Endothelial cell (in vitro differentiated cells): ENCODE measurements at places on chromosomes 2 and 18.
A peak's percentile ranks its signal among the peaks of the same experiment; 100 is the strongest.

DNA sequence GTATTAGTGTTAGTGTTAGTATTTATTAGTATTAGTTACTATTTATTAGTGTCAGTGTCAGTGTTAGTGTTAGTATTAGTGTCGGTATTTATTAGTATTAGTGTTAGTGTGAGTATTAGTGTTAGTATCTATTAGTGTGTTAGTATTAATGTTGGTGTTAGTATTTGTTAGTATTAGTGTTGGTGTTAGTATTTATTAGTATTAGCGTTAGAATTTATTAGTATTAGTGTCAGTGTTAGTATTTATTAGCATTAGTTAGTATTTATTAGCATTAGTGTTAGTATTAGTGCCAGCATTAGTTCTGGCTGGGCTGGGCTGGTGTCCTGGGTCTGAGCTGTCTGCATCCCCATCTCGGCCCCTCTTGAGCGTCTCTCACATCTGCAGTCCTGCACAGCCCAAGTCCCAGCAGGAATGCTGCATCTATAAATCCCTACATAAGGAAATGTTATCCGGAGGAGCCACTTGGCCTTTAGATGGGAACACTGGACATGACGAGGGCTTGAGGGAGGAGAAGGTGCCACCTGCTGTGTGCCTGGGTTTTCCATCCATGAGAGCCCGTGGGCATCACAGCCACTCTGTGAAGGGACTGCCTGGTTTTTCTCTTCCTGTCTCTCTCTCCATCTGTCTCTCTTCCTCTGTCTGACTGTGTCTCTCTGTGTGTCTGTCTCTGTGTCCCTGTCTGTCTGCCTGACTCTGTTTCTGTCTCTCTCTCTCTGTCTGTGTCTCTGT lies 33.6 kb downstream of the TWIST2 start:
- no peak for DNase-seq

- no peak for DNase-seq
Measured at GRCh38 chr18:39611381-39612100, 2045.9 kb upstream of the CELF4 start.

- DNase-seq, result no peak
Measured at GRCh38 chr18:71899707-71900472, 644.3 kb downstream of the CBLN2 start.

- no peak for DNase-seq
Measured at GRCh38 chr18:48820483-48821250, 130.1 kb downstream of the SMAD7 start.

GRCh38 chr2:11342551-11343367 lies 1.7 kb downstream of the ROCK2 start:
- DNase-seq, result no peak

GRCh38 chr18:28110924-28111323 lies 66.0 kb downstream of the CDH2 start:
- DNase-seq, result no peak

DNA sequence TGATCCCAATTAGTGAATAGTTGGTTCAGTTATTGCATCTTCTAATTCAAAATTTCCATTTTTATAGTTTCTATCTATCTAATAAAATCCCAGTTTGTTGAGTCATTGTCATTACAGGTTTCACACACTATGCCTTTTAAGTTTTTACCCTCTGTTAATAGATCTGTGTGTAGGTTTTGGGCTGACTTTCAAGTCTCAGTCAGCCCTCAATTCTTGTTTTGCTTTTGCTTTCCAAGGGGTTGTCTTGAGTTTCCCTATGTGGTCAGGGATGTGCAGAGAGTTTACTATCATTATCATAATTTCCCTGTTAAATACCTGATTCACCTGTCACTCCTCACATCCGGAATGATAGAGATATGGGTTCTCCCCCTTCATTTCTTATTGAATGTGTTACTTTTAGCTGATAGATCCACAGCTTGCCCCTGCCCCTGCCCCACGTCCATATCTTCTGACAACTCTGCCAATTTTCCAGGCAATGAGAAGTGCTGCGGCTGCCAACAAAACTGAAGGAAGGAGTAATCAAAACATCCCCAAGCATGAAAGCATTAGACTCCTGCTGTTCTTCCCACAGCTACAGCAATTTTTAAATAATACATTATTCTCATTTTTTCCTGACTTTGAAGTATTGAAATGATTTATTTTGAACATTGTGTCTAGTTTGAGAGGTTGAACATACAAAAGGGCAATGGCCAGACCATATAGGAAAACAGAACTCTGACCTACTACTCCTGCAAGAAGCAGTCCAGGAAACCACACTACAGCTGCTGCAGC lies 1064.8 kb downstream of the SUCLG1 start:
- no peak for DNase-seq

DNA sequence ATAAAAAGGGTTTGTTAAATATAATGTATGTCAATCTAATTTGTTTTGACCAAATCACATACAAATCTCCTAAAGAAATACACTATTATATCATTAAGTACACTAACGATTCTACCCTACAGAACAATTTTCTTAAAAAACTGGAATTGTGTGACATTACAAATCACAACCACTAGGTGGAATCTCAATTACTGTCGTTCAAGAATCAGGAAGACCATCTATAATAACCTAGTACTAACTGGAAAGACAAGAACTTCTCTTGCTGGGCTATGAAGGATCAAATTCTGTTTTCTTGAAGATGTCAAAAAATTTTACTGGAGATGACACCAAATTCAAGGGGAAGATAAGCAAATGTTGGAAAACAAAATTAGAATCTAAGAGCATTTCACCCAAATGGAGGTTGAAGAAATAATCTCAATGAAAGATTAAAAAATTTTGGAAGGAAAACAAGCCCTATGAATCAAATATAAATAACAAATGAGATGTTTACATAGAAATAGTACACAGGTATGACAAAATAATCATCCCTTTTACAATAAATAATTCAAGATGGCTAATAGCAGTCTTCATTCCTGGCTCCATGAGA lies 110.9 kb downstream of the STK39 start:
- no peak for DNase-seq

DNA sequence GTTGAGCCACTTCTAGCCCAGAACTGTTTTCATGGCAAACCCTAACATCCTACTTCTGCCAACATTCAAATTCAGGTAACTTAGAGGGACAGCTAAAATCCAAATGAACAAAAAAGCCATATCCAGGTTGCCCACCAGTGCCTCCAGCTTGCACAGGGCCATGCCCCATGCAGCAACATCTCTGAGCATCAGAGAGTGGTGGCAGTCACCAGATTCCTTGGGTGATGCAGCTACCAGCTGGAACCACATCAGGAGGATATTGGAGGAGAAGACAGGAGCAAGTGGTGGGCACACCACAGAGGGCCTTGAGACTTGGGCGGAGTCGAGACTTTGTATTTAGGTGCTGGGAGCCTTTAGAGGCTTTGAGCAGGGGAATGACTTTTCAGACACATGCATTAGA lies 50.5 kb downstream of the SDC1 start:
- no peak for DNase-seq

GRCh38 chr2:98205889-98206288 lies 118.9 kb downstream of the VWA3B start:
- no peak for DNase-seq

GRCh38 chr18:77100751-77101355 lies 31.7 kb downstream of the MBP start:
- DNase-seq, result no peak

DNA sequence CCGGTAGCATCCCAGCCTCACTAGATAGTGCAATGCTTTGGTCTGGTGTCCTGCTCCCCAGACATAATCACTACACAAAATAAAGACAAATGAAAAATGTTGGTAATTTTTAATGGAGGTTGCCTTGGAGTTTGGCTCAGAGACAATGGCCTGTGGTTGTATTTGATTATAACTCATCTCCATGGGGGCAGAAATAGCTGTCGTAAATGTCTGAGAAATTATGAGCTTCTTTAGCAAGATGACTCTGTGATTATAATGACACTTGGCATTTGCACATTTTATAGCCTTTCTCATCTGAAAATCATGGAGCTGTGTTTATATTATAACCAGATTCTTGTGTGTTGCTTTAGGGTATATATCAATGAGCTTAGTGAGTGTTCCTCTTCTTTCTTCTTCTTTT lies 1779.7 kb upstream of the CELF4 start:
- no peak for DNase-seq

DNA sequence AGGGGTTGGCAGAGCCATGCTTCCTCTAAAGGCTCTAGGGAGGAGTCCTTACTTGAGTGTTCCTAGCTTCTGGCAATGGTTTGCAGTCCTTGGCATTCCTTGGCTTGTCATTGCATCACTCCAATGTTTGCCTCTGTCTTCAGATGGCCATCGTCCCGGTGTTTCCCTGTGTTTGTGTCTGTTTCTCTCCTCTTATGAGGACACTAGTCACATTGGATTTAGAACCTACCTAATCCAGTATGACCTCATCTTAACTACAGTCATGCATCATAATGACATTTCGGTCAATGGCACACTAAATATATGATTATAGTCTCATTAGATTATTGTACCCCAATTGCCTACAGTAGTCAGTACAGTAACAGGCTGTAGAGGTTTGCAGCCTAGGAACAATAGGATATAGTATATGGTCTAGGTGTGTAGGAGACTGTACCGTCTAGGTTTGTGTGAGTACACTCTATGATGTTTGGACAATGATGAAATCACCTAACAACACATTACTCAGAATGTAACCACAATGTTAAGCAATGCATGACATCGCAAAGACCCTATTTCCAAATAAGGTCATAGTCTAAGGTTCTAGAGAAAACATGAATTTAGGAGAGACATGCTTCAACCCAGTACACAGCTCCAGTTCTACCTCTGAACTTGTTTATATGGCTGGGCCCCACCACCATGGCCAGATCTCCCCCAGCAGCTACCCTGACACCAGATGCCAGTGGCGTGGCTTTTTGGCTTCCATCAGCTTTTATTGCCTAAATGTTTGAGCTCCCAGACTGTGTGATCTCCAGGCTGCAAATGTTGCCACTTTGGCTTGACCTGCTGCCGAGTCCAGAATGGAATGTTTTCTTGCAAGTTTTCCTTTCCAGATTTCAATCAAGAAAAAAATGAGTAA lies 22.1 kb downstream of the SRD5A2 start:
- no peak for DNase-seq

DNA sequence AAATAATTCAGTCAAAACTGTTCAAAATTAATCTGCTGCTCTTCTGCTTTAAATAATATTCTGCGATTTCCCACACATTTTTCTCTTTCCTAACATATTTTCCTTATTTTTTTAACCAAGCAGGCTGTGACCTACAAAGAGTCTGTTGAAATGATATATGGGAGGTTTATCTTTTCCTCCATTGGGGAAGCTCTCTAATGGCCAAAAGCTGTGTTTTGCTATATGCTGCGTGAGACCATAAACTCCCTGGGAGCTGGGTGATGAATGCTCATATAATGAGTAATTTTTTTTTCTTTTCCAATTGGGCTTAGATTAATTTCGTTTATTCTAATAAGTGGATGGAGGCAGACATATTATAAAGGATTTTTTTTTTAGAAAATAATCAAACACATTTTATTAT lies 72.2 kb upstream of the MAP2 start:
- DNase-seq, result no peak

GRCh38 chr18:35355140-35355618 lies 11.0 kb upstream of the ZNF24 start:
- peak; percentile 63 for DNase-seq

- DNase-seq, result no peak
Measured at GRCh38 chr2:179569831-179570233, 291.6 kb downstream of the ZNF385B start.

- no peak for DNase-seq
Measured at GRCh38 chr2:7646661-7647060, 729.4 kb downstream of the RNF144A start.

DNA sequence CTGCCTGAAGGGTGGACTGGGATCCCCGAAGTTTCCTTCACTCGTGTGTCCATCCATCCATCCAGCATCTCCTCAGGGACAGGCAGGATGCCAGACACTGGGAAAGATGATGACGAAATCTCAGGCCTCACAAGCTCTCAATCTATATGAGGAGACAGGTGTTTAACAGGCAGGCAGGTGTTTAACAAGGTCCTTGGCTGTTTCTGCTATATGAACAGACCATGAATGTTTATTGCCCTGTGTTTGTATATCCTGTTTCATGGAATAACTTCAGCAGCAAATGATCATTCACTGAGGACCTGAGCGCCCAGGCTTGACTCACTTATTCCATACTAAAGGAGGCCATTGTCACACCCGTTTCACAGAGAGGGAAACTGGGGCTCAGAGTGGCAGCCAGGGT lies 685.8 kb upstream of the HS6ST1 start:
- no peak for DNase-seq

- no peak for DNase-seq
Measured at GRCh38 chr2:230678451-230678850, 34.2 kb upstream of the CAB39 start.

DNA sequence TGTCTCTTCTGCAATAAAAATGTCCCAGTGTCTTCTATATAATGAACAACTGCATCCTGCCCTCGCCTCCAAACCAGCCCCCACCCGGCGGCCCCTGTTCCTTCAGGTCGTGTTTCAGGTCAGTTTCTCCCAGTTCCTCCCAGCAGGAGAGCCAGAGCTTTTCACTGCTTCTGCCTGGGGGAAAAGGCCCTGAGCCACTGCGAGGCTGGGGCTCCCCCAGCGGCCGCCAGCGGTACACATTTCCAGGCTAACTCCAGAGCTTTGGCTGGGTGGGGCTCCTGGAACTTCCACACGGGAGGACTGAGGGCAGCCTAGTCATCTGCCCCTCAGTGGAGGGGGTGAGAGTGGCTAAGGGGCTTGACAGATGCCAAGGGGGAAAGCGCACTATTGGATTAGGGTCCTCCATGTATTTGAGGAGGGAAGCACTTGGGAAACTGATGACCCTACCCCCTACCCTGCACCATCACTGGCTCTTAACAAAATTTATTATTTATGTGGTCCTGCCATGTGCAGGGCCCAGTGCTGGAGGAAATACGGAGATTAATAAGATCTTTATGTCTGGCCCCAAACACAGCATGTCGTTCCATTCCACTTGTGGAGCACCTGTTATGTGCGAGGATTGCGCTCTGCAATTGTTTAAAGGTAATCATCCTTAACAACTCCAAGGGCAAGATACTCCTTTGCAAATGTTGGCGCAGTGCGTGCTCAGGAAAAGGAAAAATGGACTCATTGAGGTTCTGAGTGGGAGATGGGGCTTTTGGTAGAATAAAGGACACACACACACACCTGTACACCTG lies 17.3 kb upstream of the CYS1 start:
- peak; percentile 75 for DNase-seq

GRCh38 chr2:104976603-104977120 lies 61.2 kb upstream of the MRPS9 start:
- peak; percentile 50 for DNase-seq

DNA sequence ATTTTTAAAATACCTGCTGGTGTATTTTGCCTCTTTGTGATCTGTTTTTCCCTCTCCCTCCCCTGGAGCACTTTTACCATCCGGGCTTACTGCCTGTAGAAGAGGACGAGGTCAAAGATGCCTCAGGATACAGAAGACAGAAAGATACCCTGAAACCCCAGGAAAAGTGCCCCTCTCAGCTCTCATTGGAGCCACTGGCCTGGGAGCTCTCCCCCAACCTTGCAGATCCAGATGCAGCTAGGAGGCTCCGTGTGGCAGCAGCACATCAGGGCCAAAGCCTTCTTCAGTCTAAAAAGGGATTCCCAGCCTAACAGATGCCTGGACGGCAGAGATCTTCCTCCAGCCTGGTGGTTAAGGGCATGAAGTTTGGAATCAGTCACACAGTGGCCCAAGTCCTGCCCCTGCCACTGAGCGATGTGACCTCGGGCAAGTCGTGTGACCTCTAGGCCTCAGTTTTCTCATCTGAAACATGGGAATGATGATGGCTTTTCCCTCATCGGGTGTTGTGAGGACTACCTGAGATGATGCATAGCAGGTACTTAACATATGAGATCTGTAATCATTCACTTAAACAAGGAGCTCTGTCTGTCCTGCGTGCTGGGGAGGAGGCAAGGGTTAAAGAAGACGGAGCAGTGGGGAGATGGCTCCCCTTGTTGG lies 239.4 kb downstream of the DYSF start:
- no peak for DNase-seq
